ENCODE measurements at places on chromosomes 5 and 9.

- no peak for DNase-seq
These were observed 562 bp downstream of the GSN start for GRCh38 chr9:121268598-121268850.

- no peak for DNase-seq
These were observed 10.2 kb downstream of the OR2V1 start for GRCh38 chr5:181120761-181121160.

- DNase-seq: no peak
These were observed 90.3 kb upstream of the PHYKPL start for GRCh38 chr5:178322736-178323540.

GRCh38 chr5:56465769-56466135, 232.6 kb upstream of the ANKRD55 start:
- no peak for DNase-seq

- no peak for DNase-seq
These were observed 38.6 kb upstream of the SRP19 start for GRCh38 chr5:112822456-112822855.

Data from kidney epithelial cell (primary cell).